Bronchial smooth muscle cell (primary cell): ENCODE measurements at places on chromosomes 16 and 17. TPM values are rescaled to one million over a fixed set of nuclear protein-coding genes. Genes with fewer than 3 reads are reported as not detected.

CALB2 gene
- total RNA-seq = under 0.01 TPM in 1 of 2 replicates, not detected in the other

TPPP3 gene
- total RNA-seq = 2.0 and 8.4 TPM in 2 replicates

PRRT2 gene
- total RNA-seq = 1.9 and 4.4 TPM in 2 replicates

FLII gene
- total RNA-seq = 400 and 445 TPM in 2 replicates

CSH1 gene
- total RNA-seq = not detected in 2 replicates

KRTAP1-1 gene
- not detected in 2 replicates for total RNA-seq

FOXJ1 gene
- total RNA-seq = not detected in 2 replicates

VASN gene
- total RNA-seq = 57.5 and 98.9 TPM in 2 replicates

C1QTNF8 gene
- not detected in 2 replicates for total RNA-seq

RAB26 gene
- 3.2 and 5.5 TPM in 2 replicates for total RNA-seq

EVPLL gene
- total RNA-seq = not detected in 2 replicates

BCL6B gene
- under 0.01 and 0.16 TPM in 2 replicates for total RNA-seq

SLC5A2 gene
- total RNA-seq = under 0.01 TPM in 2 replicates

DYNC1LI2 gene
- total RNA-seq = 122 and 152 TPM in 2 replicates

TNRC6C gene
- total RNA-seq = 3.8 and 4.3 TPM in 2 replicates

OR1G1 gene
- total RNA-seq = not detected in 2 replicates

MIF4GD gene
- 3.3 and 5.5 TPM in 2 replicates for total RNA-seq

GSE1 gene
- total RNA-seq = 22.6 and 44.3 TPM in 2 replicates

KRTAP4-3 gene
- not detected in 2 replicates for total RNA-seq

NPIPA8 gene
- total RNA-seq = 0.16 and 10.9 TPM in 2 replicates

APPBP2 gene
- 44.9 and 51.5 TPM in 2 replicates for total RNA-seq

FBXW10 gene
- under 0.01 TPM in 2 replicates for total RNA-seq

SRSF2 gene
- 91.3 and 148 TPM in 2 replicates for total RNA-seq

KPNA2 gene
- 28.5 and 45.8 TPM in 2 replicates for total RNA-seq

FSCN2 gene
- total RNA-seq = 1.7 and 2.8 TPM in 2 replicates

SUPT4H1 gene
- 42.9 and 50.0 TPM in 2 replicates for total RNA-seq

PSME3IP1 gene
- total RNA-seq = 50.1 TPM in 2 replicates

IL17C gene
- total RNA-seq = 0.09 TPM in 1 of 2 replicates, not detected in the other

ARL6IP1 gene
- 163 and 193 TPM in 2 replicates for total RNA-seq

ZNF469 gene
- 2.5 and 3.3 TPM in 2 replicates for total RNA-seq

NPW gene
- total RNA-seq = 0.47 and 0.60 TPM in 2 replicates

DCUN1D3 gene
- total RNA-seq = 18.0 and 18.8 TPM in 2 replicates

RNF167 gene
- total RNA-seq = 13.3 and 16.9 TPM in 2 replicates

KRT20 gene
- total RNA-seq = not detected in 2 replicates

SEC14L5 gene
- 0.32 and 0.94 TPM in 2 replicates for total RNA-seq

GRAP gene
- under 0.01 and 0.34 TPM in 2 replicates for total RNA-seq

SYCE1L gene
- total RNA-seq = 0.17 and 0.32 TPM in 2 replicates

MAP2K6 gene
- total RNA-seq = 3.0 and 3.3 TPM in 2 replicates

SDR42E1 gene
- 0.16 and 0.26 TPM in 2 replicates for total RNA-seq

CDT1 gene
- 1.5 and 1.9 TPM in 2 replicates for total RNA-seq

DGKE gene
- total RNA-seq = 2.3 and 3.0 TPM in 2 replicates

C16orf92 gene
- total RNA-seq = not detected in 2 replicates

PHKG2 gene
- 12.7 and 14.3 TPM in 2 replicates for total RNA-seq

TP53TG3B gene
- not detected in 2 replicates for total RNA-seq

TMEM204 gene
- 4.6 and 12.3 TPM in 2 replicates for total RNA-seq

WIPI1 gene
- 192 and 267 TPM in 2 replicates for total RNA-seq

RNF222 gene
- total RNA-seq = not detected in 2 replicates

DHRS13 gene
- total RNA-seq = 2.8 and 4.4 TPM in 2 replicates

LCAT gene
- 5.2 and 6.5 TPM in 2 replicates for total RNA-seq

ZNF423 gene
- 0.63 and 0.69 TPM in 2 replicates for total RNA-seq

CSH2 gene
- not detected in 2 replicates for total RNA-seq

METRN gene
- total RNA-seq = 67.3 and 101 TPM in 2 replicates

CAPN15 gene
- 13.9 and 15.9 TPM in 2 replicates for total RNA-seq

ADORA2B gene
- total RNA-seq = 12.9 and 22.0 TPM in 2 replicates

BAIAP3 gene
- 0.32 and 0.34 TPM in 2 replicates for total RNA-seq

ASPA gene
- total RNA-seq = 0.63 and 3.3 TPM in 2 replicates

TEDC2 gene
- 0.34 and 1.1 TPM in 2 replicates for total RNA-seq
